HFF-Myc (cell line): ENCODE measurements at places on chromosomes 5 and 9.

DNA sequence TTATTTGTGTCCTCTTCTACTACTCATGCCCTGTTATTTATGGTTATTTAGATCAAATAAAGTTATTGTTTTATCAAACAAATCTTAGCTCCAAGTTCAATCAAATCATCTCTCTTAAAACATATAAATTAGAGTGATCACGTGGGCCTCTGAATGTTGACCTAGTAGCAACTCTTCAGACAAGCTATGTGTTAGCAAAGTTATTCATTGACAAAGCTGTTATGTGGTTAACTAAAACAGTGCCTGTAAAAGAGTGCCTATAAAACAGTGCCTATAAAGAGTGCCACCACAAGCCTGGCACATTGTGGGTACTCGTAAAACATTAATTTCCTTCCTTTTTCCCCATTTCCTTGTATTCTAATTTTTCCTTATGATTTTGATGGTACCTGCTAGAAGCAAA, 421.9 kb downstream of the HCN1 start:
- DNase-seq: no peak

- no peak for DNase-seq
These were observed 38.1 kb downstream of the LIFR start for GRCh38 chr5:38518341-38518740.

- DNase-seq: no peak
These were observed 33.7 kb downstream of the NIM1K start for GRCh38 chr5:43225649-43226245.

GRCh38 chr5:82109013-82109412, 137.2 kb downstream of the ATG10 start:
- no peak for DNase-seq

DNA sequence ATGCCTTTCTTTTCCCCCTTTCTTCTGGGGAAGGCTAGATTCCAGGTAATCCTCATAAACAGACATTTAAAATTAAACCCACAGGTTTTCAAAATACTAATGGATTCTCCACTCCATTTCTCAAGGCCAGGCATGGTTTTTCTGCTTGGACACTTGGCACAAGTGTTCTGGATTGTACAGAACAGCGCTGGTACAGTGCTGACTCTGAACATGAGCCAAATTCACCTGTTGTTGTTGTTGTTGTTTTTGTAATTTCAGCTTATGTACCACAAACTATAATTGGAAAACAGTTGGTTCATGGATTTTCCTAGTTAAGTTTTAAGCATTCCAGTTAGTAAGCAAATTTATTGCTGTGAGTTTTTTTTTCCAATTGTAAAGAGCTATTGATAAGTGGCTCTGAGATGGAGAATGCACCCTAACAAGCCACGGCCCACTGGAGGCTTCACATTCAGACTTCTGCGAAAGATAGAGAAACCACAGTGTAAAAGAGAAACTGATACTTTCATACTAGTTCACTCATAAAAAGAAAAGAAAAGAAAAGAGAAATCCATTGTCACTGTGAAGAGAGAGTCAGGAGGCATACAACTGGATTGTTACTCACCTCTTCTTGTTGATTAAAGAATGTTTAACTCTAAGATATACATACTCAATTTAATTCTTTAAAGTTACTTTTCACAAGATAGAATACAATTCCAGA, 16.2 kb upstream of the ITGA1 start:
- no peak for DNase-seq

- no peak for DNase-seq
These were observed 77.4 kb upstream of the PPP1R26 start for GRCh38 chr9:135402048-135402738.
